Natural killer cell treated with Interleukin-12 subunit alpha and Interleukin-12 subunit beta and Interleukin-15 and Interleukin-18, amount 100 ng/mL, for 72 hours (primary cell): ENCODE measurements at places on chromosomes 12 and 14.

DNA sequence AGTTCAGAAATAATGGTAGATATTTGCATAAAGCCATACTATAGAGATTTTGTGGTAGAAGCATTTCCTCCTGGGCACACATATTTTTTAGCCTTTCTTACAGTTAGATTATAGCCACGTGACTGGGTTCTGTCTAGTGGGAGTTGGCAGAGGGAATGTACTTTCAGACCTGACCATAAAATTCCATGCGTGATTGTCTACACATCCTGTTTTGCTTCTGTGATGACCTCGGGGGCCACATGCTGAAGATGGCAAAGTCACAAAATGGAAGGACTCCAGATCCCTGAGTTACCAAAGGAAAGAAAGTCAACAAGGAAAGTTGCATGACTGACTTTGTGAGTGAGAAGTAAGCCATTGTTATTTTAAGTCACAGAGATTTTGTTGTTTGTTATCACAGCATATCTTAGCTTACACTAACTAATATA is 14.6 kb upstream of the MIA2 start:
- no peaks in the 10 kb centered on the region for H3K36me3 ChIP-seq
- no peak overlapping the region for H3K4me3 ChIP-seq
- no peaks in the 10 kb centered on the region for H3K27me3 ChIP-seq
- peaks cover 12% of the 10 kb centered on the region for H3K4me1 ChIP-seq
- DNase-seq = no peak

DNA sequence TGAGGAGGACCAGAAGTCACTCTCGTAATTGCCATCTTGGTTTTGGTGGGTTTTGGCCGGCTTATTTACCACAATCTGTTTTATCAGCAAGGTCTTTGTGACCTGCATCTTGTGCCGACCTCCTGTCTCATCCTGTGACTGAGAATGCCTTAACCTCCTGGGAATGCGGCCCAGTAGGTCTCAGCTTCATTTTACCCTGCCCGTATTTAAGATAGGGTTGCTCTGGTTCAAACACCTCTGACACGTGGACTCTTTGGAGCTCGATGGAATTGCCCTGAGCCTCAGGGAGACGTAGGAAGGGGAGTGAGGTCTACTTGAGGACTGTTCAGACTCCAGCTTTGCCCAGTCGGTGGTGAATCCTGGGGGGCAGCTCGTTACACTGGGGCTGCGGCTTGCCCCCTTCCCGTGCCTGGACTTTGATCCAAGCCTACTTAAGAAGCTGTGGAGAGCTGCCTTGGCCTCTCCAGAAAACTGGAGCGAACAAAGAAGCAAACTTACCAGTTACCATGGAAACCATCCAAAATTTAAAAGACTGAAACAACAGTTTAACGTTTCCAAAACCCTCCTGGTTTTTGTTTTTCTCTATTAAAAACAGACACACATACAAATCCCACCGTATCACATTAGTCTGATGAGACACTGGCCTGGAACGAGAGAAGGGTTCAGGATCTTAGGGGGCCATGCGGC is 28.0 kb downstream of the CALM1 start:
- H3K4me3 ChIP-seq = no peak overlapping the region
- H3K27me3 ChIP-seq = no peaks in the 10 kb centered on the region
- no peaks in the 10 kb centered on the region for H3K4me1 ChIP-seq
- DNase-seq = no peak

DNA sequence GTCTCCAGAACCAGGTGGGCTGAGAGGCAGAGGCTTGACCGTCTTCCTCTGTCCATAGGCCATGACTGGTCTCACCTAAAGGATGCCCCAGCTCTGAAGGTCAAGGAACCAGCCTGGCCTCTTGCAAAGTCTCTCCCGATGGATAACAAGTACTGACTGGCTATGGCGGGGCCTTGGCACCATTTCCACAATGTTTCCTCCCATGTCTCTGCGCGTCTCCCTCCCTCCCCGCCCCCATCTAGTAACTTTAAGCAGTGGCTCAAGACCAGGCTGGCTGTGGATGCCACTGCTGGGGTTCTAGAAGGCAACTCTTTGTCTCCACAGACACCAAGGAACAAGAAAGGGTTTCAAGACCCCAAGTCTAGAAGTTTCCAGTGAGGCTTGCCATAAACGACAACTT is 275.5 kb downstream of the DPF3 start:
- no peak overlapping the region for H3K27ac ChIP-seq
- H3K27me3 ChIP-seq = peaks cover 42% of the 10 kb centered on the region
- no peak overlapping the region for H3K4me3 ChIP-seq
- DNase-seq = no peak
- H3K4me1 ChIP-seq = no peaks in the 10 kb centered on the region

GRCh38 chr12:15547691-15548090 is 225.4 kb downstream of the PTPRO start:
- H3K4me3 ChIP-seq = no peak overlapping the region
- no peaks in the 10 kb centered on the region for H3K36me3 ChIP-seq
- H3K4me1 ChIP-seq = no peaks in the 10 kb centered on the region
- no peak for DNase-seq

DNA sequence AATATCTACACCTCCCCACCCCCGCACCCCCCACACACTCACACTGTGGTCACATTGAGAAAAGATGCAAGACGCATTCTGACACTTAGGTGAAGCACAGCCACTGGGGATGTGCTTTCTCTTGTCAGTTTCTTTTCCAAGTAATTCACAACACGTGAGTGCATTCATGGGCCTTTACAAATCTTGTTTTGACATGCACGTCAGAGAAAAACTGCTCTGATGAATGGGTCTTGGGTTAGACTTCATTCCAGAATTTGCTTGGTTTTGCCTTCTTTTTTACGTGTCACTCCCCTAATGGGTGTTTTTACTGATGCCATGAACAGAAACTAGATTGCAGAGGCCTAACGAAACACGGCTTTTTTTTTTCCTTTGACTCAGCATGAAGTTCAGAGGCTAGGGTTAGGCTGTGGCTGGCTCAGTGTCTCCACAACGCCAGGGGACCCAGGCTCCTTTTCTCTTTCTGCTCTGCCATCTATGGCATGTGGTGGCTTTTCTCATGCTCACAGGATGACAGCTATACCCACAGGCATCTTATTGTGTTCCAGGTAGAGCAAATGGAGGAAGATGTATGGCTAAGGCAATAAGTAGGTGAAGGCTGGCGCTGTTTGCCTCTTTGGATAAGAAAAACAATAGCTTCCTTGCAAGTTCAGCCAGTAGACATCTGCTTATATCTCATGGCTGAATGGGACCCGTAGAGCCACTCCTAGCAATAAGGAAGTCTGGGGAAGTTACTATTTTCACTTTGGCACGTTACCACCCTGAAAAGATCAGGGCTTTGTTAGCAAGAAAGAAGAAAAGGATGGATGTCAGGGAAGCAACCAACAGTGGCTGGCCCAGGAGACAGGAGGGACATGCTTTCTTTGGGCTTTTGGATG is 253.3 kb downstream of the SLC15A4 start:
- peak overlapping the region; percentile 57 for H3K4me3 ChIP-seq
- no peaks in the 10 kb centered on the region for H3K36me3 ChIP-seq
- no peak for DNase-seq
- peaks cover 9% of the 10 kb centered on the region for H3K27me3 ChIP-seq
